Lung microvascular endothelial cell (primary cell): ENCODE measurements at places on chromosomes 1 and 21.

GRCh38 chr1:197356723-197357533, 88.9 kb downstream of the CRB1 start:
- peak; percentile 73 for DNase-seq

- no peak for DNase-seq
Observed at GRCh38 chr1:151817353-151817730, 12.1 kb upstream of the LINGO4 start.

DNA sequence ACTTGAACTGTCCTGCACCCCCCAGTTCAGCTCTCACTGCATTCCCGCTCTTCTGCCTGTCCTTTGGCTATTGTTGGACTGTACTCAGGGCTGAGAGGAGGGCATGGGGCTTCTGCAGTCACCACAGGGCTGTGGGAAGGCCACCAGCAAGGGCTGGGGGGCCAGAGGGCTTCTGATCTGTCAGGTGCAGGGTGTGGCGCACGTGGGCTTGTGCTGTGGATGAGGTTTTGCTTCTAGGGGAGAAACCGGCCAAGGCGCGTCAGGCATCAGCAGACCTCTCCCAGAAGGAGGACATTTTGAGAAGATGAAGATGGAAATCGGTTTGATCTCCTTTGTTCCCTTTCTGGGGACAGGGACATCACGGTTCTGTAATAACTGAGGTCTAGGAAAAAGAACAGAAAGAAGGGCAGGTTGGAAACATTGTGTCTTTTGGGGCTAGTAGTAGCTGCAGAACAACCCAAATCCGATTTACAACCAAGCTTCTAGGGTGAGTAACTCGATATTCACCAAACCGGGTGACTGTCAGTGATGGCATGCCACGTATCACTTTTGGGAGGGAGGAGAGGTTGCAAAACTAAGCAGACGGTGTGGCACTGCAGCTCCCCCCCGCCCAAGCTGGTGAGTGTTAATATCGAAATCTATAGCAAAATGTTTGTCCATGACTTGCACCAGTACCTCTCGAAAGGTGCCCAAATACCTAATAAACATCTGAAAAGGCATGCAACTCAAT, 40.9 kb downstream of the AGPAT3 start:
- DNase-seq: no peak

GRCh38 chr1:17991996-17992395, 115.6 kb upstream of the IGSF21 start:
- no peak for DNase-seq

GRCh38 chr1:101451888-101452287, 215.1 kb downstream of the S1PR1 start:
- no peak for DNase-seq

- peak; percentile 66 for DNase-seq
Observed at GRCh38 chr1:94285031-94285654, 47.8 kb upstream of the ARHGAP29 start.

DNA sequence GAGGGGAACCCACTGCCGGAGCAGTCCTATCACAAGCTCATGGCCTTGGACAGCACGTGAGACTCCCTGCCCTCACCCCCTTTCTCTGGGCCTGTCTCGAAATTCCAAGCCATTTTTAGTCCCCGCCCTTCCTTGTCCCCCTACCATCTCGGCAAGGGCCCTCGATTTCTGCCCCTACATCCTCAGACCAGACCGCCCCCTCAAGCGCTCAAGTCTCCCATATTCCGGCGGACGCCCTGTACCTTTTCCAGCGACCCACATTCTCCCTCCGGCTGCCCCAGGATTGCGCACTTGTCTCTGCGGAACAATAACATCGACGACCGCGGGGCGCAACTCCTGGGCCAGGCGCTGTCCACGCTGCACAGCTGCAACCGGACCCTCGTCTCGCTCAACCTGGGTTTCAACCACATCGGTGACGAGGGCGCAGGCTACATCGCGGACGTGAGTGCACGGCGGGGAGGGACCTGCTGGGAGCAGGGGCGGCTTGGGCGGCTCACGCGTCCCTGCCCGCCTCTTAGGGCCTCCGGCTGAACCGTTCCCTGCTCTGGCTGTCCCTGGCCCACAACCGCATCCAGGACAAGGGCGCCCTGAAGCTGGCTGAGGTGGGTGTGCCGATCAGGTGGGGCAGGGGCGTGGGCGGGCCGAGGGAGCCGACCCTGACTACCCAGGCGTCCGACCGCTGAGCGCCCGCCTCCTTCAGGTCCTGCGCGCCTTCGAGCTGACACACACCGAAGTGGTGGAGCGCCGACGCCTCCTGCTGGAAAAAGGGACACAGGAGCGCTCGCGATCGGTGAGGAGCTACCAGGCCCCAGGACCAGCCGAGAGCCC, 7.0 kb downstream of the LRRC71 start:
- DNase-seq: peak; percentile 82

- DNase-seq: peak; percentile 89
Observed at GRCh38 chr1:226109829-226110248, 47.3 kb downstream of the H3-3A start.

- no peak for DNase-seq
Observed at GRCh38 chr1:36989241-36989640, 45.1 kb downstream of the GRIK3 start.

DNA sequence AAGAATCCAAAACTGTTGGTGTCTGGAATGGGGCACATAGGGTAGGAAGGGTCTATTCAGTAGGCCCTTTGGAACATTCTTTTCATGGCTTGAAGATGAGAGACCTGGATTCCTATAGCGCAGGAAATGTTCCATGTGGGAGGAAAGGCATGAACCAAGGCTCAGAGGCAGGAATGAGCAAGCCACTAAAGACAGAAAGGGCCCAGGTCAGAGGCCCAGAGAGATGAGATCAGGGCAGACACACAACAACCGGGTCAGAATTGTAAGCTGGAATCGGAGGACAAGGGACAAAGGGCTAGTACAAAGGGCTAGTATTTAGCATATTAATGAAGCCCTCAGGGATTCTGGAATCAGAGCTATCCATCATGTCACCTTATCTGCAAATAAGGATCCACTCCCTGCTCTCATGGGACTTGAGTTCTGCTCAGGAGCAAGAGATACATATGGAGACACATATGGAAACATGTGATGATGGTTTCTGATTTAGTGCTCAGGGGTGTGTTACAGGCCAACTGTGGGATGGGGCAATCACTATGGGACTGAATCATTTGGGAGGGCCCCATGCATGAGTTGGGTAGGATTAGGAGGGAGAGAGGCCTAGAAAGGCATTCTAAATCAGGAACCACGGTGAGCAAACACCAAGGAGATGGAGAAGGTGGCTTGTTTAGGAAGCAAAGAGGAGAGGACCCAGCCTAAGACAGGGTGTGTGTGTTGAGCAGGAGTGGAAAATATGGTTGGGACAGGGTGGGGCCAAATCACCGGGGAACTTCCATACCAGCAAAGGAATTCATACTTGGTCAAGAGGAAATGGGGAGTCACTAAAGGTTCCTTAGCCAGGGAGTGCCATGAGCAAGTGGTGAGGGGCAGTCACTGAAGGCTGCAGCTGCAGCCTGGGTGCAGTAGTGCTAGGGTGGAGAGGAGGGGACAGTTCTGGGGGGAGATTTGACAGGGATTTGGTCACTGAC, 8.6 kb downstream of the NECTIN4 start:
- DNase-seq: no peak

DNA sequence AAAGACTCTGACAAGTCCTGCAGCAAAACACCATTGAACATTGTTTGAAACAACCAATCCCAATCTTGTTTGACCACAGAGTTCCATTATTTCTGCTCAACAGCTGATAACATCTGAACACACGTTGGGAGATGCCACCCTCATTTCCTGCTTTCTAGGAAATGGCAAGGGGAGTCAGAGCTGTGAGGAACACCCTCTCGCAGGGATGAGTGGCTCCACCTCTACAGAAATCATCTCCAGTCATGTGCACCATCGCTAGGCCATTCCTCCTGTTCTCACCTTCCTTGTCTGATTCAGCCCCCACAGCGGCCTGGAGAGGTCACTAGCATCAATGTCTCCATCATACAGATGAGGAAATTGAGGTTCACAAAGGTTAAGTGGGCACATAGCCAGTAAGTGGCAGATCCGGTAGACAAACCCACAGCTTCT, 22.4 kb upstream of the RUNX3 start:
- no peak for DNase-seq

DNA sequence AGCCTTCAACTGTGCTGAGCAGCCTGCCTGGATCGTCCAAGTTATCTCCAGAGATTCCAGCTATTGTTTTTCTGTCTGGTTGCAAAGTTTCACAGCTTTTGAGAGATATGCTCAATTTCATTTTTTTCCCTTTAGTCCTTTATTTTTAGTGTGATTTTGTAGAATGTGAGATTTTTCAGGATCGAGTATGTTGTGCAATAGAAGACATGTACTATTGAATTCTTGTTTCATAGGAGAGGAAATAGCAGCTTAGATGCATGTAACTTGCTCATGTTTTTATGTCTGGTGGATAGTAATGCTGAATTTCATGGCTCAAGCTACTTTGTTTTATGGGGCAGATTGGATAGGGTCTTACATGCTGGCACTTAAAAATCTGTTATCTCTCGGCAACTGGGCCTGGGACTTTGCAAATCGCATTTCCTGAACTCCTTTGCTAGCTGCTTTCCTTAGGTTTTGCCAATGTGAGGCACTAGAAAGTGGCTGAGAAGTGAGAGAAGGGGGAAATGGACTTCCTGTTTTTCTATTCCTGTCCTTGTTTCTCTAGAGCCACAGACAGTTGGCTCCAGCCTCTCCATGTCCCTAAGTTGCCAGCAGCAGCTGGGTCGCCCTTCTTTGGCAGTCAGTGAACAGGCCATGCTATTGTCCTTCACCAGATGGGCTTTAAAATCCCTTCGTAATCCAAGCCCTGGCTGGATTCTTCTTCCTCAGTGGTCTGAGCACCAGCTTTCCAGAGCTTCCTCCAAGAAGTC, 101.4 kb upstream of the PDE4B start:
- peak; percentile 20 for DNase-seq

DNA sequence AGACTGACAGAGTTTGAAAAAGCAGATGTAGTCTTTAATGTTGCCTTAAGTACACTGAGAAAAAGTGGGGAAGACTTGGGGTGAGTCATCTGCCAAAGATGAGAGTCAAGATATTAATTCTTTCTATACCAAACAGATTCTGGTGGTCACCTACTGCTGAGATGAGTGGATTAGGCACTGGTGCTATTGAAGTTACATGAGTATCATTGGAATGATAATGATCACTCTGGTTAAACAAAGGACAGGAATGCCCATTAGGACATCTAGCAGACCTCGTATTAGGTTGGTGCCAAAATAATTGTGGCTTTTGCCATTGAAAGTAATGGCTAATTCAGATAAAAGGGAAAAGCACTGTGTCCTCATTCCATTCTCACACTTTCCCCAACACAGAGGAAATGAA, 1588.9 kb downstream of the KCNT2 start:
- DNase-seq: no peak

GRCh38 chr1:207203541-207203940, 99.5 kb downstream of the C4BPA start:
- no peak for DNase-seq

DNA sequence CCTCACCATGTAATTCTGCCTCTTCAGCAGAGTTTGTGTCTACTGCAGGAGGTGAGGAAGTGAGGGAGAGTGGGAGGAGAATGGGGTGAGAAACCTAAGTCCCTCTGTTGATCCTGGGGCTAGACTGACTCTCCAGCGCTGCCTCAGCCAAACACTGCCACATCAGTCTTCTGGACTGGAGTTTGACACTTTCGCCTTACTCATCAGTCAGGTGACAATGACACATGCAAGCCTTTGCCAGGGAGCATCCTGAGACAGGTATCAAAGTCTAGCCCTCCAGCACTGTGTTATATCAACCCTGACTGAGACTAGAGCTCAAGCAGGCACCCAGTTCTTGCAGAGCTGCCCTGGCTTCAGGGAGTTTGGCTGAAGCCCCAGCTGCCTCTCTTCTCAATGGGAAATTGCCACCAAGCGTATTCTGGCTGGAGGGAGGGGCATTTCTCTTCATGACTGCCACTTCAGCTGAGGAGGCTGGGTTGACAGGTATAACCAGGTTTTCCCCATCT, 33.3 kb upstream of the SUCO start:
- DNase-seq: no peak

DNA sequence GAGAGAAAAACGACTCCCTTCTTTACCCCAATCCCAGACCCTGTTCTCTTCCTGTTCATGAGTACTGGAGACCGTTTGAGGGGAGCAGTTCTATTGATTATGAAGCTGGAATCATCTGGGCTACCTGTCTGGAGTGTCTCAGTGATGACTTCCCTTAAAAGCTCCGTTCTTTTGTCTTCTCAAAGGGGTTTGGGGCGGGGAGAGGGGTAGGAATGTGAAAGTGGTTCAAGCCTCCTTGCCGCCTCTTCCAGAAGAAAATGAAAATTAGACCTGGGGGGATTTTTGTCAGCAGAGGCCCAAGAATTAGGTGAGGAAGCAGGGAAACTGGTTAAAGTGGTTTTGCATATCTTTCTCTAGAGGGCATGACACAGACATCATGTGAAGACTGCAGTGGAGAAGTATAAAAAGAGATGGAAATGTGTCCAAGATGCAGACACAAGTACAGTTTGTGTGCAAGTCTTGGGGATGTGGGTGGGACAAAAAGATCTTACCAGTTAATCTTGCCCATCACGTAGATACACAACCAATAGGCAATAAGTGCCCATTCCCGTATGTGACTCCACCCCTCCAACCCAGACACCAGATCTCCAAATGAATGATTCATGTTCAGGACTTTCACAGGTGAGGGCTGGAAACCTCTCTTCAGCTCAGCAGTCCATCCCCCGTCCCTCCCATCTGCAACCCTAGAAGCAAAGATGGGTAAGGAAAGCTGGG, 470 bp upstream of the MTMR11 start:
- DNase-seq: no peak

DNA sequence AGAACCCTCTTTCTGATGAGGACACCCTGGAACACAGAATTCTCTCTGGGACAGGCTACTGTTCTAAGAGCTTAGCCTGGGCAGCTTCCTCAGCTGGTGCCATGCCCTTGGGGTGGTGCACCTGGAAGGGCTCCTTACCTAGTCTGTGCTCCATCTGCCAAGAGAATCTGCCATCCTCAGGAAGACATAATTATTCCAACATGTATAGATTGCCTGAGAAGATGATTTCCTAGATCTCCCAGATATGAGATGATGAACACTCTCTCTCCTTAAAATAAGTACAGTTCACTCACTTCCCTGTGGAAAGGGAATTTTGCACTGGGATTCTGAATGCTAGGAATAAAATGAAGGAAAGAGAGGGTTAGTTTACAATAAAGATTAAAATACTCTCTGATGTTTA, 87.6 kb downstream of the NENF start:
- DNase-seq: no peak

GRCh38 chr1:117606649-117607430, 992 bp downstream of the TENT5C start:
- DNase-seq: peak; percentile 33

- DNase-seq: no peak
Observed at GRCh38 chr1:15961492-15961891, 14.4 kb downstream of the ZBTB17 start.

DNA sequence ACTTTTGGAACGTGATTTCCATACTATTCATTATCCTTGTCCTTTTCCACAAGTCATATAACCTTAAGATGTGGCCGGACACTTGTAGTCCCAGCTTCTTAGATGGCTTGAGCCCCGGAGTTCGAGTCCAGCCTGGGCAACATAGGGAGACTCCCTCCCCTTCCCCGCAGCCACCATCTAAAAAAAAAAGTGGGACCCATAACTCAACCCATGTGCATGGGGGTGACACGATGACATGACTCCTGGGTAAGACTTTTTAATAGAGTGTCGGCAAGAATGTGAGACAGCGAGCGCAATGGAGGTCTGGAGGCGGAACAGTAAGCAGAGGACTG, 25.7 kb downstream of the MIA3 start:
- DNase-seq: no peak

GRCh38 chr1:10635085-10635896, 160.5 kb downstream of the PEX14 start:
- no peak for DNase-seq
